ENCODE measurements at places on chromosomes 7 and 10.

GRCh38 chr7:151704960-151705635 lies 171.8 kb downstream of the PRKAG2 start:
- no peak for DNase-seq

- no peak for DNase-seq
Observed at GRCh38 chr10:12907656-12908055, 93.9 kb downstream of the CCDC3 start.

DNA sequence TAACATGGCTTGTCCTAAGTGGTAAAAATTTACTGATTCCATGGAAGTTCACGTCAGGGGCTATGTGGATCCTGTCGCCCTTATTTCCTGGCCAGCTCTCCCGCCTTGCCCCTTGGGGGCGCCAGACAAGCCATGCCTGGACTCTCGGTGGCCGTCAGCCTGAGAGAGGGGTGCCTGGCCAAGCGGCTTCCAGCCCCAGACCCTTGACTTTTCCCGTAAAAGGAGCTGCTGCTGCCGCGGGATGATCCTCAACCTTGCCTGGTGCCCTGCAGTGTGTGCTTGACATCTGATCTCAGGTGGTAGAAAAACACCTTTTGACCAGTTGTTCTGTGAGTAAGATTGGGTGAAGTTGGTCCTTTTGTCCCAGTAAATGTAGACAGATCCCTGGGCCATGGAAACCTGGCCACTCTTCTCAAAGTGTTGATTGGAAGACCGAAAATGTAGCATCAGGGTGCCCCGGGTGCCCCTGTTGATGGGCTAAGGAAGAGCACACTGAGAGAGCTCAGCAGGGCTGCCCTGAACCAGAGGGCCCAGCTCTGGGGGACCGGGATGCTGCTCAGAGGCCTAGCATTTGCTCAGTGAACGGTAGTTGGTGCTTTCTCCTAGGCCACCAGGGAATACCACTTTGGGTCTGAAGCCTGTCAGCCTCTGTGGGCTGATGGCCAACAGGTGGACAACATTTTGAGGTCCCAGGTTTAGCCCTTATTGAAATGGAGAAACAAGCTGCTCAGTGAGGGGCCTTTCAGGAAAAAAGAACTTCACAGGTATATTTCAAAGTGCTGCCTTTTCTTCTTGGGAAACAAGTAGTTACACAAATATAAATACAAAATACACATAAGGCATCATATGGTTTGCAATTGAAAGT lies 162.5 kb downstream of the LRMDA start:
- no peak for DNase-seq

DNA sequence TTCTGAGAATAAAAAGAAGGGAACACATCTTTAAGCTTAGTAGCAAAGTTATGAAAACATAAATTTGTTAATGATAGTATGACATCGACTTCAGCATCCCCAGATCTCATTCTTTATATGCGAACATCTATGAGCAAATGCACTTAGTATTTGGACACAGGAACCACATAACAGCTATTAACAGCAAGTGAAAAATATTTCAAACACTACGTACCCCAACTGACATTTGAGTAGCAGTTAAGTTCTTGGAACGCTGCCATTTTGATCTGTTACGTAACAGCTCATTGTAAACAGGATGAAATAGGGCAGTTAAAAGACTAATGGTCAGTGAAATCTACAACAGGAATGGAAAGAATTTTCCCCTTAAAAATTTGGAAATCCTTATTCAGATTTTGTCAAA lies 428.9 kb downstream of the TNS3 start:
- DNase-seq, result peak; percentile 56

DNA sequence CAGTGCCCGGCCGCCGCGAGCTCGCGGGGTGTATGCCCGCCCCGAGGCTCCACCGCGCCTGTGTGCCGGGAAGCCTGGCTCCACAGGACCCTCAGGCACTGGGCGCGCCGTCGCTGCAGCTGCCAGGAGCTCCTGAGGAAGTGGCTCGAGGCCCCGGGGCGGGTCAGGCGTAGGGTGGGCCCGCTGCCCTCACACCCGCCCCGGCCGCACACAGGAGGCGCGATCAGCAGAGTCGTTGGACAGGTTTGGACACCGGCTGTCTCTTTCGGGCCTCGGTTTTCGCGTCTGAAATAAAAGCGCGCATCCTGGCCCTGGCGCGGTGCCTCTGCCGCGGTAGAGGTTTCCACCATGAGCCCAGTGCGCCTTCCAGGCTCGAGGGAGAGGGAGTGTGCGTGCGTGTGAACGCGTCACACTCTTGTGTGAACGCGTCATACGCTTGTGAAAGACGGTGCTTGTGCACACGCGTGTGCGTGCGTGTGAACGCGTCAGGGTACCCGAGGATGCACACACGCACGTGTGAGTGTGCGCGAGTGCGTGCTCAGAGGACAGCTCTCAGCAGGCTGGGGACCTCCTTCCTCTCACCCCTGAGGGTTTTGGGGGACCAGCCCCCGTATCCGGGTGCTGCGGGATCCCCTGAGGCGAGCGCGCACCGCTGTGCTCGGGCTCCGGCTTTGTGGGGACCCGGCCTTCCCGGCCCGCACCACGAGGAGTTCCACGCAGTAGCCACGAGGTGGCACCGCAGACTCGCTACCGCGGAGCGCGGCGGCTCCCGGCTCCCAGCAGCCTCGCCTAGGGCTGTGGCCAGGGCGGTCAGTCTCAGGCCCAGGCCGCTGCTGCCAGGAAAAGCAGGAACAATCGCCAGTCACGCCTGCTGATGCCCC lies 83.8 kb downstream of the BMS1 start:
- DNase-seq, result no peak

GRCh38 chr7:41809529-41809939 lies 106.6 kb upstream of the INHBA start:
- DNase-seq, result no peak

GRCh38 chr10:61296161-61296560 lies 157.0 kb downstream of the TMEM26 start:
- no peak for DNase-seq

DNA sequence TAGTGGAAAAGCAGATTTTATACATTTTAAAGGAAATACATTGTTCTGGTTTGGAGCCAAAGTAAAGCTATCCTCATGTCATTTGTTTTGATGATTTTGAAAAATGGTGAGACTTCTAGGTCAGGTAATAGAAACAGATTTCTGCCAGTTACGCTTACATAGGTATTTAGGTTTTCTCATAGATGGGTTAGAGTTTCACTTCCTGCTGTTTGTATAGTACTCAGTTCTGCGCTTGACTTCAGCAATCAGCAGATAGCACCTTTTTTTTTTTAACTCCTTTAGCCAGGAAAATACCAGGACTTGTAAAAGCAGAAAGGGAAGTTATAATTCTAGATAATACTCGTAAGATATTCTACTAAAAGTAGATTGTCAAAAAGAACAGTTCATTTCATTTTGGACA lies 209.8 kb upstream of the POM121L12 start:
- no peak for DNase-seq

DNA sequence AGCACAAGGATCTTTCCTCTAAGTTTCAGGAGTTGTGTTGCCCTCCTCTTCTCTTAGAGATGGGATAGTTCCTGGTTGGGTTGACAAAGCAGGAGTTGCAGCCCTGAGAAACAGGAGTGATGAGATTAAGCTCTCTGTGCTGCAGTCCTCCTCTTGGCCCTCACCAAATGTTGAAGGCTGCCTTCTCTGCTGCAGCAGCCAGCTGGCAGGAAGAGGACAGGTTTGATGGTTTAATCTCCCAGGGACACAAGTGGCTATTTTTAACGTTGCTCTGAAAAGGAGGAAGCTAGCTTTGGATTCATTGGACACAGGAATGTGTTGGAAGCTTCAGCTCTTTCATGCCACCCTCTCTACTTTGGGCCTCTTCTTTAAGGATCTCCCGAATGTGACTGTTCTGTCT lies 9.4 kb downstream of the STRIP2 start:
- DNase-seq, result no peak
